Lower leg skin (tissue), 4 donors: ENCODE measurements at places on chromosomes 16 and 17.

- DNase-seq = peak; percentile 49
Measured at GRCh38 chr17:79651761-79652160, 40.9 kb upstream of the RBFOX3 start.

GRCh38 chr17:78793415-78793814 is 11.3 kb upstream of the CYTH1 start:
- DNase-seq = no peak

DNA sequence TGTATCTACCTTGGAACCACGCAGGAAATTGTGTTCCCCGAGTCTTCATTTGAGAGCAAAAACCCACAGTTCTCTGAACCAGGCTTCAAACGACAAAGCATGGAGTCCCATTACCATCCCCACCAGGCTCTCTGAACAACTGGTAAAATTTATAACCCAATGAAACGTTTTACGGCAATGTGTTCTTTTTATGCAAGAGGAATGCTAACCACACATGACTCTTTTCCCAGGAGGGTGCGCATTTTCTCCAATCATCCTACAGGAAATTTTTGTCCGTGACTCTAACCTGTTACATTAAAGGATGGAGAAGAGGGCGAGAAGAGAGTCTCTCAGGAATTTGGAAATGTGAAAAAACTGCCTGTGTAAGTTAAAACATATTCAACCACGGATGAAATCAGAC is 17.8 kb downstream of the STX8 start:
- no peak for DNase-seq

DNA sequence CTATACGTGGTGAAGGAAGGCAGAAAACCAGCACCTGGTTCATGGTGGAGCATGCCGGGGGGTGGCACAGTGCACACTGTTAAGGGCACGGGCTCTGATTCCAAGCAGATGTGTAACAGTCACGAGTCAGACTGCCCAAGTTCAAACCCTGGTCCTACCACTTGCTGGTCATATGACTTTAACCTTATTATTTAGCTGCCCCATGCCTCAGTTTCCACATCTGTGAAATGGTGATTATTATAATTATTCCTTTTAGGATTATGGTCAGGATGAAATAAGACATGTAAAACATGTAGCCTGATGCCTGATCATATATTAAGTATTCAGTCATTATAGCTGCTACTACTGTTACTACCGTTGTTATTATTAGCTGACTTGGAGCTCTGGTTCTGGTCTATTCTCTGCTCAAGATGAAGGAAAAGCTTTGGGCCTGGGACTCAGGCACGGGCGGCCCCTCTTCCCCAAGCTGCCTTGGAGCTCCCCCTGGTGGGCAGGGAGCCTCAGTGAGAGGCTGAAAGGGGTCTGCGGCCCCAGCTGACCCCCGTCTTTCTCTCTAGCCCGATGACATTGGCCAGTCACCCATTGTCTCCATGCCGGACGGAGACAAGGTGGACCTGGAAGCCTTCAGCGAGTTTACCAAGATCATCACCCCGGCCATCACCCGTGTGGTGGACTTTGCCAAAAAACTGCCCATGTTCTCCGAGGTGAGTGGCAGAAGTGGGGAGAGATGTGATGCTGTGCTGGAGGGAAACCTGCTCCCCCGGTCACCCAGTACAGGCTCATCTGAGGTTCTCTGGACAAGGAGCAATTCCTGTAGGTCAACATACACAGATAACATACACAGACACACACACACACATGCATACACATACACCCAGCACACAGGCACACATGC is 14.0 kb downstream of the NR1D1 start:
- peak; percentile 16 for DNase-seq

DNA sequence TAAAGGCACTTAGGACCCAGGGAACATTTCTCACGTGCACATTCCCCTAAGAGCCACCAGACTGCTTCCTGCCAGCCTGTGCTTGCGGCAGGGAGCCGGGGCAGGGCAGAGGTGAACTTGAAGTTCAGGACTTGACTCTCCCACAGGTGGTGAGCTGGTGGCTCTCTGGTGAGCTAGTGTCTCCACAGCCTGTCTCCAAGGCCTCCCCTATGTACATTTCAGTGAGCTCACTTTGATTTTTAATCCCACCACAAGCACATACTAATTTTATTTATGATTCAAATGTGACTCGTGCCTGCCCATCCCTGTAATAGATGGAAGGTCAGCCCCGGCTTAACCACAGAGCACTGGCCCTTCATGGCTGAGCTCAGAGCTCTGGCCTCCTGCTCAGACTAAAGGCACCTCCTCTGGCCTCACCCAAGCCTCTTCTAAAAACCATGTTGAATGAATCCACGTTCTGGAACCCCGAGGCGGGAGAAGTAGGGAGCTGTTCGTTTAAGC is 9.2 kb downstream of the SNN start:
- DNase-seq = no peak
